ENCODE measurements at places on chromosomes 2 and 18.

- DNase-seq = no peak
Measured at GRCh38 chr2:230669386-230669950, 43.2 kb upstream of the CAB39 start.

GRCh38 chr2:167122389-167122788 lies 234.1 kb downstream of the XIRP2 start:
- DNase-seq = no peak

DNA sequence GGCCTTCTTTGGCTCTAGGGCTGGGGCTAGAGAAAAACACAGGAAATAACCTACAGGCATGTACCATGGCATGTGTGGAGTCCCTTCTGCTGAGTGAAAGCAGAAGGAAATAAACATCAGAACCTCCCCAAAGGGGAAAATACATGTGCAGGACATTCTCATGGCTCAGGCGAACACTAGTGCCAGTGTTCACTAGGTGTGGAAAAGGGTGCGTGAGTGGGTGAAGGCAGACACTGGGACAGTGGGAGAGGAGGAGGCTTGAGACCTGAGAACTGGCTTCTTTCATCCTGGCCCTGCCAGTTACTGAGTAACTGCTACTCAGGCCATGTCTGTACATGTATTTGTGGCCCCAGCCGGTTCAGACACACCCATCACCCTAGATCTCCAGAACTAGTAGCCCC lies 268.2 kb downstream of the PRKCE start:
- DNase-seq = no peak

GRCh38 chr2:96542357-96542977 lies 5.9 kb downstream of the ARID5A start:
- no peak for DNase-seq

GRCh38 chr2:134657650-134658250 lies 61.0 kb downstream of the TMEM163 start:
- no peak for DNase-seq

Data from HEK293T (cell line).